ENCODE measurements at places on chromosomes 6 and 20.

DNA sequence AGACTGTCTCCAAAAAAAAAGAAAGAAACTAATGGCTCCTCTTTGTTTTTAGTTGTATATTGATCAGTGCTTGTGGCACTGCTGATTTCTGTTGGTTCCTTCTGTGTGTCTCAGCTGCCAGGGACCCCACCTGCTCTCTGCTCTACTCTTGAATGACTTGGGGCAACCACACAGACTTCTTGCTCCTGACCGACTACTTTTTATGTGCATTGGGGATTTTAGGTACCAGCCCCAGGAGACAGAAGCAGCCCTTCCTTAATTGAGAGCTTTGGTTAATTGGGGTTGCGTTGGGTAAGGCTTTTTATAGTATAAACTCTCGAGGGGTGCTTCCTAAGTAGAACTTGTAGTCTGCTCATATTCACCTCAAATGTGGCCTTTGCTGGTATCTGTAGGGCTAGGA lies 6.9 kb downstream of the STK35 start:
- no peak for DNase-seq

GRCh38 chr6:3603340-3604130 lies 146.7 kb upstream of the SLC22A23 start:
- no peak for DNase-seq

DNA sequence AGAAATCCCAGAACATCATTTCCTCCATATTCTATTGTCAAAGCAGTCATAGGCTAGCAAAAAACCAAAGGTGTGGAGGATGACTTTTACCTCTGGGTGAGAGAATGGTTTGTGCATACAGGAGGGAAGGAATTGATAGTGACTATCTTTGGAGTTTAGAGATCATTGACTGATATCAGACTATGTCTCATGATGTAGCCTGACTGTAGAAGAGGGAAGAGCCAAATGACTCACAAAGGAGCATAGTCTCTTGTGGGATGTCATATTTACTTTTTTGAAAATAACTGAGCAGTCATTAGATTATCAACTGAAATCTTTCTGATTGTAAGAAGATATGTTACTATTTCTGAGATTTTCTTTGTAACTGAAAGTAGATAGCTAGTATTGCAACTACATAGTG lies 158.5 kb downstream of the FLRT3 start:
- no peak for DNase-seq

DNA sequence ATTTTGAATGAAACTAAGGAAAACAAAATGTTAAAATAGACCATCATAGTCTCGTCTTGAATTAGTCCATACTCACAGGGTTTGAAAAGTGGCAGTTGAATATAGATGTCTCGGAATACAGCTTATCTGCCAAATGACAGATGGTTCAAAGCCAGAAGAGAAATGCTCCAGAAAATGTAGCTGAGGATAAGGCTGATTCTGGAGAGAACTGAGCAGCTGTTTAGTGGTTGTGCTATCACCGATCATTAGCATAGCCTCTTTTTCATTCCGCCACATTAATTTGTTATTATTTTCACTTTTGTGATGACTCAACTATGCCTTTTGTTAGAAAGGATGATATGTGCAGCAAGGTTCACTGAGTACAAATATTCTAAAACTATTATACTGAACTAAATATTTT lies 390.2 kb upstream of the MAN1A1 start:
- DNase-seq = no peak

DNA sequence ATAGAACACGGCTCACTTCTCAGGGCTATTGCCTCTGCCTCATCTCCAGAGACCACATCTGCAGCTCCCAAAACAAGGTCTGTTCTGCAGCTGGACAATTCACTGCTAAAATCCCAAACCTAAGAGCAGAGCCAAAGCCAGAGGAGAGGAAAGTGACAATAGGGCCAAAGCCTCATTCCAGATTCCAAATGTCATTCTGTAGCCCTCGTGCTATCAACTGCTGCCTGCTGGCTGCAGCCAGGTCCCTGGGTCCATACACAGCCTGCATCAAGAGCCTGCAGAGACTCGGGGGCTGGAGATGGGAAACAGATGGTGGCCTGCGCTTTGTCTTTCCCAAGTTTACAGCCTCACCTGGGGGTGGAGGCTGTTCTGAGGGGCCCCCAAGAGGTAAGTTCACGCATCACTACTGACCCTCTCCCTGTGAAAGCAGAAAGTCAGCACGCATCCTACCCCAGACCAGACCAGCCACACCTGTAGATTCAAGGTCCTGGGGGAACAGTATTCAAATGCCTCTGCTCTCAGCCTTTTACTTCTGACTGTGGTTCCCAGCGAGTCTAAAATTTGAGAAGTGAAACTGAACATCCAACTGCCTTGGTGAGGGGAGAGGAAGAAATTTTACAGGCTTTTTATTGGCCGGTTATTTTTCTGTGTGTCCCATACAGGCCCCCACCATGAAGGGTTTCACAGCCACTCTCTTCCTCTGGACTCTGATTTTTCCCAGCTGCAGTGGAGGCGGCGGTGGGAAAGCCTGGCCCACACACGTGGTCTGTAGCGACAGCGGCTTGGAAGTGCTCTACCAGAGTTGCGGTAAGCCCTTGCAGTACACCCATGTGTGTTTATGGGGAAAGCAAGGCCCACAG lies at the start of gene LY86:
TSS of gene LY86 (plus strand) at position 657 of the 860 bp plus-strand sequence. CDS start at position 672, 15 bp downstream.
- DNase-seq = peak; percentile 48

DNA sequence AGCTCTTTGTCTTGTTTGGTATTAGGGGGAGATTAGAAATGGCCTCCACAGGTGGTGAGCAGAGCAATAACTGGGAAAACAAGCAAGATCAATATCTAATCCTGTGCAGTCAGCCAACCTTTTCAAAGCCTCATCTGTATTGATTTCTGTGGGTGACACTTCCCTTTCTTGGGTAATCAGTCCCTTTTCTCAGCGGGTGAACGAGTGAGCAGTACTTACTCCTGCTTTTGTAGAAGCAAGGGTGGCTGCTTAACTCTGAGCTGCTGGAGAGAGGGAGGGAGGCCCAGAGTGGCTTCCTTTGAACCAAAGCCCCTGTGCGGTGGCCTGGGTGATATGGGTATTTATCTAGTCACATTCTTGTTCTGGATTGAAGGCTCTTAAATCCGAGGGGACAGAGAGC lies 254.8 kb upstream of the CHD6 start:
- DNase-seq = no peak

DNA sequence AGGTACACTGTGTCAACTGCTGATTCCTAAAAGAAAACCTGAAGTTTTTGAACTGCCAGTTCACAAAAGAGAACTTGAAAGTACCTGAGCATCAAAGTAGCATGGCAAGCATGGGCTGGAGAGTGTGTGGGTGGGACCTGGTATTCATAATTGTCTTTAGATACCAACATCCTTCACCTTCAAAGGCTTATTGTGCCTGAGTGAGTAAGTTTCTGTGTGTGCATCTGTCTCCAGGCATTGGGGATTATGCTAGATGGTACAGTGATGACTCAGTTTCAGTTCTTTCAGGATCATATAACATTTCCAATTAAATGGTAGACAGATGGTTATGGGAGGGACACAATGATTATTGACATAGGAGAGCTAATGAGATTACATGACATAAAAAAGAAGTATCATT lies 238.5 kb downstream of the ZFAND3 start:
- peak; percentile 74 for DNase-seq

DNA sequence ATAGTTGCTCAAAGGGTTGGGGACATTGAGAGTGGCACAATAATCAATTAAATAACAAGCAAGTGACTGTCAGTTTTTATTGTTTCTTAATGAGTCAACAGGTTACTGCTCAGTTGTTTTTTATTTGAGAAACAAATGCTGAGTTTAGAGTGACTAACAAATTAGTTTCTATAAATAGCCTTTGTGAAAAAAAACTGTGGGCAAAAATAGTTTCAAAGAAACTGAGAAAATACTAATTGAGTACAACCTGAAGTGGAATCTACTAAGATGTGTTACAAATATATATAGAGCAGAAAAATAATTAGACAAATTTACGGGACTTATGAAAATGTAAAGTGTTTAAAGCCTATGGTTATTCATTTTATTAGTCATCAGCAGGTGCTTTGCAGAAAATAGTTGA lies 22.3 kb downstream of the BEND6 start:
- DNase-seq = no peak

DNA sequence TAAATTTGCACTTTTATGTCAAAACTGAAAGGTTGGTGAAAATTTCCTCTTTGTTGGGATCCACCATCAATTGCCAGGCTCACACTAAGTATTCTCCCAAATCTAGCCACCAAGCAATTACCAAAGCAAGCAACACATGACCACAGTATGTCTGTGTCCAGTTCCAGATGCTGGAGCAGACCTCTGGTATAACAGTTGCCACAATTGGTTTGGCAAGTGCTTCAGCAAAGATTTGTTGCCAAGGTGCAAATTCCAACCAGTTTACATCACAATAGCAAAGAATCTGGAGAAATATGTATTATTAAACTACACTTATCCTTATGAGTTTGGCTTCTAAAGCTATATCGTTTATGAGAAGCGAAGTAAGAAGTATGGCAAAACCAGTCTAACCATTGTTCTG lies 6.4 kb downstream of the GTF2H5 start:
- no peak for DNase-seq

DNA sequence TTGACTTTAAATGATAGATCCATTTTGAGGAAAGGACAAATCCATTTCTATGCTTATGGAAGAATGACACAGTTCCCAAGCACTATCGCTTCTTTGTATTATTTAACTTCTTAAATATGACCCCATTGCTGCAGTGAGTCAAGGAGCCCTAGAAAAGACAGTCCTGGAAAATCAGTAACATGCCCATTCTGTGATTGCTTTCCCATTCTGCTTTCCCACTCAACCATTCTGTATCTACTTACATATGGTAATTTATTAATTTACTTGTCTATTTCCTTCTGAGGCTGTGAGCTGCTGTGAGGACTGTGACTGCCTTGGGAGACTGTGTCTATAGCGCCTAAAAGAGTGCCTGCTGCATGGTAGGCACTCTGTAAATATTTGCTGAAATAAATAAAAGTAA lies 85.4 kb upstream of the TMEM30A start:
- DNase-seq = no peak

- DNase-seq = no peak
These were observed 166.9 kb downstream of the SLC16A10 start for GRCh38 chr6:111254004-111254778.

DNA sequence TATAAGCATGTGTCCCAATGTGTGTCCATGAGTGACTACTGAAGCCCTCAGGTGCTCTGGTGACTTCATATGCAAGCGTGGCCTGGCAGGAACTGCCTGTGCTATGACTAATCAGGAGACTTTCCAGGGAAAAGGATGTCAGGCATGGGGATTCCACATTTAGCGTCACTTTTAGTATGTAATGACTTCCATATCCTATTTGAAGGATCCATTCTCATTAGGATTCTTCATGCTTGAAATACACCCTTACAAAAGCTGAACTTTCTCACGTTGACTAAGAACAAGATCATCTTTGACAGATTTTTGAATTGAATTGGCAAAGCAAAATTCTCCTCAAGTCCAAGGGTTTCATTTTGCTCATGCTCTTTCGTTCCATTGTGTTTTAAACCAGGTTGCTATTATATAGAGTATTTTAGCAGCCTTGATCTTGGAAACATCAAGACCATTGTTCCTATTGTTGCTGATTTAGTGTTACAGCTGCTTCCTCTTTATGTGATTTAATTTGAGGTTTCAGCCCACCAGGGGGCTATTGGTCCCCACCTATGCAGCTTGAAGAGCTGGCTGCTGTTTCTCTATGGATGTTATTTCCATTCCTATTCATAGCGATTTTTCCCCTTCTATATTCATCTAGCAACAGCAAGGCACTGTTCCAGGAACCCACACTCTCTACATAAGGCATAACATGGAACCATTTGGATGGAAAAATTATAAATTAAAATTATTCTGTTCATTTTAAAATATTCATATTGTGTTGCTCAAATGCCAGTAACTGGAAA lies 418.6 kb downstream of the CDKAL1 start:
- no peak for DNase-seq

- DNase-seq = no peak
These were observed 30.1 kb downstream of the GMDS start for GRCh38 chr6:2215342-2215741.

DNA sequence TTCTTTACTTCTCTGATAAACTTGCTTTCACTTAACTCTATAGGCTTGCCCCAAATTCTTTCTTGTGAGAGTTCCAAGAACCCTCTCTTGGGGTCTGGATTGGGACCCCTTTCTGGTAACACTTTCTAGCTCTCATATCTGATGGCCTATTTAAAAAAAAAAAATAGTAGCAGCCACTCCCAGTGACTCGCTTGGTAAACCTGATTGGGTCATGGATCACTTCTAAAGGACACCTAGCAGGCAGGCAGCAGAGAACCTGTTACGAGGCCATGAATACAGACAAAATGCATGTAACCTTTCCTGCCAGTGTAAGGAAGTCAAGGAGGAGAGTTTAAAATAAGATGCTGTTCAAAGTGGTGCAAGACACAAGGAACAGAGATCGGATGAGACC lies 9.1 kb upstream of the SERPINB6 start:
- DNase-seq = no peak
